ENCODE measurements at places on chromosomes 12 and 14.

DNA sequence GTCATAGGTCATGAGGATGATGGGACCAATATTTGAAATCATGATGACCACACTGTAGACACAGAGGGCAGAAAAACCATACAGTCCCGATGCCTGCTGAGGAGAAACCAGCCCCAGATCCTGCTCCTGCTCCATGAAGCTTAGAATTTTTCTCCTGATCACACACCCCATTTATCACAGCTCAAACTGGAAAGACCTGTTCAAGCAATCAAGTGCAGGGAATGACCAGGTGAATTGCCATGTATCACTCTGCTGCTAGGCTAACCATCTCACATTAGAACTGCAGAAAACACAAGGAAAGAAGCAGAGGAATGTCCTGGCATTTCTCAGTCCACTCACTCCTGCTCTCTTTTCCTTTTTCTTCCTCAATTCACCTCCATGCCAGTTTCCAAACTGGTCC, 18.1 kb downstream of the MANSC1 start:
- peaks cover 32% of the 10 kb centered on the region for H3K4me1 ChIP-seq
- no peak overlapping the region for H3K4me3 ChIP-seq
- H3K36me3 ChIP-seq: no peaks in the 10 kb centered on the region
- no peak for DNase-seq

DNA sequence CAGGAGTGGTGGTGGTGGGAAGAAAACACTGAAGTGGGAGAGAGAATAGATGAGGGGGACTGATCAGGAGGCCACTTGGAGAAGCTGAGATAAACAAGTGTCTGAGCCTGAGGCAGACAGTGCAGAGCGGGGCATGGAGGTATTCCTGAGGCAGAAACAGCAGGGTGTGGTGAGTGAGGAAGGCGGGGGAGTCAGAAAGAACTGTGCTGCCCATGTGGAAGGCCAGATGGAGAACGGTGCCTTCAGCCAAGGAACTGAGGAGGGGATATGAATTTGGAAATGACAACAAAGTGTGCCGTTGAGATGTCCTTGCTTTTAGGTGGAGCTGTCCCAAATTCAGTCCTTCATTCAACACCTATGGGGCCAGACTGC, 13.7 kb downstream of the APPL2 start:
- H3K27me3 ChIP-seq: no peaks in the 10 kb centered on the region
- peaks cover 22% of the 10 kb centered on the region for H3K4me1 ChIP-seq
- no peaks in the 10 kb centered on the region for H3K36me3 ChIP-seq
- DNase-seq: no peak

GRCh38 chr12:118102070-118102469, 1.7 kb downstream of the VSIG10 start:
- H3K27me3 ChIP-seq: no peaks in the 10 kb centered on the region
- no peaks in the 10 kb centered on the region for H3K36me3 ChIP-seq
- H3K4me1 ChIP-seq: no peaks in the 10 kb centered on the region
- no peak overlapping the region for H3K4me3 ChIP-seq
- H3K27ac ChIP-seq: peak overlapping the region; percentile 89

DNA sequence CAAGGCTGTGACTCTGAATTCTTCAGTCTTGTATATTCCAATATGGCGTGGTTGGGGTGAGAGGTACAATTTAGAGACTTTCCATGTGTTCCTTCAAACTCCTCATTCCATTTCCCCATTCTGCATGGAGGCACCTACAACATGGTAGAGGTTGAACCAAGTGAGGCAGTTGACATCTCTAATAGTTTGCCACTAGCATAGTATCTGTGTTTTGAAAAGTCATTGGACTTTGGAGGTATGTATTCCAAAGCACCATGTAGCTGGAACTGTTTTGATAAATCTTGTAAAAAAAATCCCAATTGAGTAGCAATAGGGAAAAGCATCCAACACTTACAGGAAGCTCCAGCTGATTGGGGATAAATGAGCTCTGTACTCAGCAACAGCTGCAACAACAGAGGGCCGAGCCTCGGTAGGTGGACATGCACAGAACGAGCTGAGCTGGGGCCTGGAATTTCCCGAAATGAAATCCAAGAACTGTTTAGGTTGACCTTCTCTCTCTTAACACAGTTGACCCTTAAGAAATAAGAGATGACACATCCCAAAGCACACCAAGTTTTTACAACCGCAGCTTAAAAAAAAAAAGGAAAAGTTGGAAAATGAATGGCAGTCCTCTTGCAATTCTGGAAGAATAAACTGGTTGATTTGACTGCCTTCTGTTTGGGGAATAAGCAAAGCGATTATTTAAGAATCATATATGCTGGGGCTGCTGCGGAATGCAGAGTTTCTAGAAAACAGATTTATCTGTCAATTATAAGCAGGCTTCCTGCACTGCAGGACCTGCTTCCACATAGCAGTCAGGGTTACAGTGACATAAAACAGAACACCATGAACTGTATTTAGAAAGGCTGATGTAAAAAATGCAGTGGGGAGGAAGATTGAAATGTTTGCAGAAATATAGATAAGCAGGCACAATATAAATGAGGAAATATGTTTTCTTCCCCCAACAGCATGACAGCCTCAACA, 194.6 kb upstream of the KRR1 start:
- H3K27ac ChIP-seq: no peak overlapping the region
- H3K4me1 ChIP-seq: peaks cover 27% of the 10 kb centered on the region

- DNase-seq: no peak
- H3K27me3 ChIP-seq: no peaks in the 10 kb centered on the region
- H3K27ac ChIP-seq: peak overlapping the region; percentile 88
These were observed 888 bp upstream of the PPP1R12A start for GRCh38 chr12:79935624-79936345.

GRCh38 chr12:79687711-79688260, 3.0 kb downstream of the PAWR start:
- H3K27me3 ChIP-seq: no peaks in the 10 kb centered on the region
- no peaks in the 10 kb centered on the region for H3K36me3 ChIP-seq
- H3K4me1 ChIP-seq: peaks cover 32% of the 10 kb centered on the region
- H3K4me3 ChIP-seq: peak overlapping the region; percentile 83
- DNase-seq: no peak

- H3K27me3 ChIP-seq: no peaks in the 10 kb centered on the region
- DNase-seq: no peak
- H3K4me3 ChIP-seq: no peak overlapping the region
These were observed 1172.5 kb downstream of the BCL11B start for GRCh38 chr14:98099527-98099926.

- no peaks in the 10 kb centered on the region for H3K27me3 ChIP-seq
- no peak overlapping the region for H3K4me3 ChIP-seq
- DNase-seq: no peak
These were observed 167.7 kb downstream of the DYRK2 start for GRCh38 chr12:67816269-67816668.

DNA sequence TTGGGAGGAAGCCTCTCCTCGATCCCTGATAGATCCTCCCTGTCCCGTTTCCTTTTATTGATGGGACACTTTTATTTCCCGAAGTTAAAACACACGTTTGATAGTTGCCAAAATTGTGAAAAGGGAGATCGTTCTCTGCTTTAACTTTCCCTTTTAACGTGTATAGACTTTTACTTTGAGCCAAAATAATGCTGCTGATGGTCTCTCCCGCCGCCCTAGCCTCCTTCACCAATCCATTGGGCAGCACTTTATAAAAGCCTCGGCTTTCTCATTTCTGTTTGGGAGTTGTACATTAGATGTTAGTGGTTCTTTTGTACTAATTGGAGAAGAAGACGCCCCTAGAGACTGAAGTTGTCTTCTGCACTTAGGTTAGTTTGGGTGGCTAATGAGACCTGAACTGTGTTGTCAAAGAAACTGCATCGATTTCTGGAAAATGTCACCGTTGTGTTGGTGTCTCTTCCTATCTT, 1.4 kb downstream of the TMTC2 start:
- DNase-seq: no peak
- no peaks in the 10 kb centered on the region for H3K36me3 ChIP-seq
- no peak overlapping the region for H3K27ac ChIP-seq
- H3K4me3 ChIP-seq: peak overlapping the region; percentile 81
- no peaks in the 10 kb centered on the region for H3K27me3 ChIP-seq

- H3K27ac ChIP-seq: no peak overlapping the region
- H3K27me3 ChIP-seq: no peaks in the 10 kb centered on the region
- peaks cover 29% of the 10 kb centered on the region for H3K36me3 ChIP-seq
- H3K4me3 ChIP-seq: no peak overlapping the region
These were observed 2.7 kb downstream of the RSRC2 start for GRCh38 chr12:122523846-122524718.

DNA sequence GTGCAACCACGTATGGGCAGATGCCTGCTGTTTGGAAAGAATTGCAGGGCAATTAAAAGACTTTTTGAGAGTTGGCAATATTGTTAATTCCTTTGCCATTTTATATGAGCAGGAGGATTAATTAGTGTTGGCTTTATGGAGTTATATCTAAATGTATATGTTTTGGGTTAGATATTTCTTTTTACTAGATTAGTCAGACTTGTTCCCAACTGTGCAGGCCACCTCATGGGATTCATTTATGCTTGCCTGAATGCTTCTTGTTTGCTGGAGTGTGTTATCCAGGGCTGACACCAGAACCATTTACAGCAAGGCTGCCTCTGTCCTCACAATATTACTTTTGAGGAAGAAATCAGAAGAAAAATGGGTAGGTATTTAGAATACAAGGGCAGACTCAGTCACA, 192.5 kb downstream of the KTN1 start:
- H3K4me1 ChIP-seq: peaks cover 3% of the 10 kb centered on the region
- no peak for DNase-seq
- no peaks in the 10 kb centered on the region for H3K36me3 ChIP-seq
- H3K27ac ChIP-seq: no peak overlapping the region
- no peak overlapping the region for H3K4me3 ChIP-seq
- no peaks in the 10 kb centered on the region for H3K27me3 ChIP-seq

DNA sequence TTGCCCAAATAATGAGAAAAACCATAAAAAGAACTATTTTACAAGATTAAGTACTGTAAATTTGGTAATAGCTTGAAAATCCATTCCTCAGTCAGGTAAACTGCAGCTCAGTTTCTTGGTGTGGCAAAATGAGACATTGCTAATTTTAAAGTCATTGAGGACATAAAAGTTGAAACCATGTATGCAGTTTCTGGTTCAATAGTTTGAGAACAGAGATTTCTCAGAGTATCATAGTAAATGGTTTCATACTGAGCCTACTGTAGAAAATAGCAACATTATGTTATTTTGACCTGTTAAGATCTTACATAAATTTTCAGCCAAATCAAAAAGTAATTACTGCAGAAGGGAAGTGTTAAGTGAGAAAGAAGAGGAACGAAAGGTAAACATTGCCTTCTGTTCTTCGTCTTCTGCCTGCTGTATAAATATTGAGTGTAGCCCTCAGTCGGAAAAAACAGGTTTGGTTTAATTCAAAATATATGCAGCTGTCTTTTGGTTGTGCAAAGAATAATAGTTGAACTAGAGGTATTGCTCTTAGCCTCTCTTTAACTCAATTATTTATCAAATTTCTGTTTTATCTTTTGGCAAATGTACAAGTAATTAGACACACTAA, 119.6 kb downstream of the SYNE2 start:
- peaks cover 3% of the 10 kb centered on the region for H3K4me1 ChIP-seq
- H3K27me3 ChIP-seq: no peaks in the 10 kb centered on the region
- H3K36me3 ChIP-seq: peaks cover 5% of the 10 kb centered on the region
- no peak for DNase-seq

DNA sequence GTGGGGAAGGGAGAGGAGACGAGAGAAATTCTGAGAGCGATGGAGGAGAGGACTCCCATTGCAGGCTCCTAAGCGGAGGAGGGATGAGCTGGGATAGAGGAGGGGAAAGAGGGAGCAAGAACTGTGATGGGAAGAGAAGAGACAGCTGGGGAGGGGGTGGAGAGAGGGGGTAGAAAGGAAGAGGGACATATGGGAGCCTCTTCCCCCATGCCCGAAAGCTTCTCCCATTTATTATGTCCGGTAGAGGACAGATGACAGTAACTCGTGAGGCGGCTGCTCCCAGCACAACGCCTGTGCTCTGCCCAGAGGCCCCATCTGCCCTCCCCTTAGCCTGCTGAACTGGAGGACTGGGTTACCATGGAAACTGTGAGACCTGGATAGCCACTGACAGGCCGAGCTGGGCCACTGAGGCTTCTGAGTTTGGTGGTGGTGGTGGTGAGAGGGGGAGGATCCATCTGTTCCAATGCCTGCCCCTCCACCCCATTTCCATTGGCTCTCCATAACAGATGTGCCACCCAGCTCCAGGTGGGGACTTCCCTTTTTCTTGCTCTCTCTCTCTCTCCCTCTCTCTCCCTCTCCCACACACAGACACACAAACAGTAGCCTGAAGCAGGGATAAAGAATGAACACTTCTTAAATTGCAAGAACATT, 8.3 kb downstream of the CPNE6 start:
- no peaks in the 10 kb centered on the region for H3K27me3 ChIP-seq
- no peak overlapping the region for H3K4me3 ChIP-seq
- no peaks in the 10 kb centered on the region for H3K36me3 ChIP-seq

GRCh38 chr12:10960211-10960610, 21.1 kb upstream of the TAS2R14 start:
- no peak overlapping the region for H3K27ac ChIP-seq
- no peak overlapping the region for H3K4me3 ChIP-seq
- no peaks in the 10 kb centered on the region for H3K36me3 ChIP-seq
- no peaks in the 10 kb centered on the region for H3K4me1 ChIP-seq
- no peak for DNase-seq

- DNase-seq: no peak
- H3K27ac ChIP-seq: no peak overlapping the region
- H3K36me3 ChIP-seq: no peaks in the 10 kb centered on the region
- no peaks in the 10 kb centered on the region for H3K27me3 ChIP-seq
- no peaks in the 10 kb centered on the region for H3K4me1 ChIP-seq
These were observed 101.4 kb downstream of the TTC7B start for GRCh38 chr14:90714811-90715210.

DNA sequence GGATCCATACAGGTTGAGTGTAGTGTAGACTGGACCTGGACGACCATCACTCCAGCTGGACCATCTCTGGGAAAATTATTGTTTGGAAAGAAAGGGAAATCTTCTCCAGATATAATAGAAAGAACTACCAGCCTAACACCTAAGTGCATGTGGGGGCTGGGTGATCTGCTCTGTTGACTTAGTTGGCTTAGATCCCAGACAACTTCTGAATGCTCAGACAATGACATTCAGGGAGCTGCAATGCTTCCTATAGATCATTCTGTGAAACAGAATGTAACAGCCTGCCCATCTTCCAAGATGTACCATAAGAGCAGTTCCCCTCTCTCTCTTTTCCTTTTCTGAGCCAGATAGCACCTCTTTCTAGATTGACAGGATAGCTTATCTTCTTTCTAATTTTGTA, 572.8 kb upstream of the STXBP6 start:
- H3K4me1 ChIP-seq: no peaks in the 10 kb centered on the region
- H3K36me3 ChIP-seq: no peaks in the 10 kb centered on the region
- no peaks in the 10 kb centered on the region for H3K27me3 ChIP-seq
- no peak overlapping the region for H3K27ac ChIP-seq
- DNase-seq: no peak
- no peak overlapping the region for H3K4me3 ChIP-seq

- H3K4me3 ChIP-seq: no peak overlapping the region
- peaks cover 37% of the 10 kb centered on the region for H3K4me1 ChIP-seq
- no peak for DNase-seq
These were observed 53.5 kb downstream of the ETV6 start for GRCh38 chr12:11702959-11703358.
